Left ventricle myocardium inferior (tissue), 1 donor: ENCODE measurements at places on chromosomes 4 and X.

DNA sequence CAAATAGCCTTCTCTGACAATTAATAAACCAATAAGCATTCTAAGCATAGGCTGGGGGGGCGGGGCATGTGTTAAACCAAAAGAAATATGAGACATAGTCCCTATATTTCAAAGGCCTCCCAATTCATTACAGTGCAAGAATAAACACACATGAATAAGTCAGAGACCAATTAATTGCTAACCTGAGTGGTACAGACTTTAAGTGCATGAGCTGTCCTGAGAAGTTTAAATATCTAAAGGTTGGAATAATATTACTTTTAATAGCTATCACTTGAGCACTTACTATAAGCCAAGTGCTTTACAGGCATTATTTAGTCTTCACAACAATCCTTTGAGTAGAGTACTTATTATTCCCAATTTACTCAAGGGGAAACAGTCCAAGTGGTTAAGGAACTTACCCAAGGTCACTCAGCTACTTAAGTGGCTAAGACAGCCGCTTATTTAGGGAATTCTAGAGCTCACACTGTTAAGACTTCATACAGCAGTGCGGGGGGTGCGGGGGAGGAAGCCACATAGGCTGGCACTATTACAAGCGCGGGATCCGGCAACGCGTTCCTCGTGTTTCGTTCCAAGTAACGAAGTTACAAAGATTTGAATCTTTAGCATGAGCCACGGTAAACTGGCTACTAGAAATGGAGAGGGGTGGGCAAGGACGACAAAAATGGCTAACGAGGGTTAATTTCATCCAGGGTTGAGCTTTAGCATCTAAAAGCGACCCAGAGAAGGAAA lies 1.4 kb downstream of the THOC2 start:
- no peak for DNase-seq

DNA sequence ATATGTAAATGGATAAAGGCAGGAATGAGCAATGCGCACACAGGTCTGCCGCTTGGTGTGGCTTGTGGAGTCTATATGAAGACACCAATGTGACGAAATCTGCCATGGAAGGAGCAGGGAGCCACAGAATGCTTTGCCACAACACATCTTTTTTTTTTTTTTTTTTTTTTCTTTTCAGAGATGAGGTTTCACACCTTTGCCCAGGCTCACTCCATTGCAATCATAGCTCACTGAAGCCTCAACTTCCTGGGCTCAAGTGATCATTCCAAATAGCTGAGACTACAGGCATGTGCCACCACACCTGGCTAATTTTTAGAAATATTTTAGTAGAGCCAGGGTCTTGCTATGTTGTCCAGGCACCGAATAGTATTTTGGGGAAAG lies 17.4 kb upstream of the SLC34A2 start:
- DNase-seq: no peak

GRCh38 chr4:24076811-24077210 lies 187.0 kb upstream of the PPARGC1A start:
- no peak for DNase-seq

- no peak for DNase-seq
Measured at GRCh38 chr4:81635739-81636138, 164.0 kb upstream of the RASGEF1B start.

- no peak for DNase-seq
Measured at GRCh38 chr4:109494563-109494962, 60.9 kb downstream of the SEC24B start.

- DNase-seq: peak; percentile 20
Measured at GRCh38 chr4:76087007-76087769, 12.7 kb downstream of the ART3 start.

GRCh38 chrX:153762626-153763173 lies 1.3 kb upstream of the PLXNB3 start:
- no peak for DNase-seq

DNA sequence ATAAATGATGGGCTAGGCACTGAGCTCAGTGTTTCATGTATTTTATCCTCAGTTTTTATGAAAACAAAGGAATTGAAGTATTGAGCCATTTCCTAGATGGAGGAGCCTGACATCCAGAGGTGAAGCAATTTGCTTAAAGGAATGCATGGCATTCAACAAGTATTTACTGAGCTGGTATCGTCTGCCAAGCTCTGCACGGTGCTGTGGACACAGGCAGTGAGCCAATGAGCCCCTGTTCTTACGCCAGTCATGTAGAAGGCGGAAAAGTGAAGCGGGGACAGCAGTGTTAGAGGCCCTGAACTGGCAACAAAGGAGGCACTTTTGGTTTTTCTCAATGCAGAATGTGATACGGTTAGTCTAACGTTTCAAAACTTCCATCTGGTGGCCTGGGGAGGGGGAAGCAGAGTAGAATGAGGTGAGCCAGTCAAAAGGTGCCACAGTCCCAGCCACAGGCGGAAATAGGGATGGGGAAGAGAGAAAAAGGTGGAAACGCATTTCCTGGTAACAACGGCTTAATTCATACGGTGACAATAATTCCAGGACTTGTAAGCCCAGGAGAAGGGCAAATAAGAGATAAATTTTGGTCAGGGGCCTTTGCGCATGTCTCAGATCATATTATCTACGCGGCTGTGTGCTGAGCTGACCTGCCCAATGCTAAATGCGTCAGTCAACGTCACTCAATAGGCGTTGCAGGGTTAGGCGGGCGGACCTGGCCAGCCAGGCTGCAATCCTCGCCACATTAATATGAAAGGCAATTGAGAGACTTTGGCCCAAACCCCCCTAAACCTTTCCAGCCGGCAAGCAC lies 133.9 kb downstream of the AFAP1 start:
- DNase-seq: peak; percentile 65

DNA sequence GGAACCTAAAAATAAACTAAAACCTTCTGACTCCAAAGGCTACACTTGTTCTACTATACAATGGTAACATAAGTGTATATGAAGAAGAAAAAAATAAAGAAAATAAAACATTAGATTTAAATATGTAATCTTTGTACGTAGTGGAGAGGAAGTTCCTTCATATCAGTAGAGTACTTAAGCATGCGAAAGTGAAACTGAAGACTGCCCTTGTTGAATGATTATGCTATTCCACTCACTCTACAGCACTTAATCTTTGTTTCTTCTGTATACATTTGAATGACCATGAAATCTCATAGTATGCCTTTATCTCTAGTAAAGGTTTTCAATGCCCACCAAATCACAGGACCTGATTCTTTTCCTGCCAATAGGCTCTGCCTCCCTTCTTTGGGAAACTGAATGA lies 78.9 kb downstream of the NDST3 start:
- no peak for DNase-seq

DNA sequence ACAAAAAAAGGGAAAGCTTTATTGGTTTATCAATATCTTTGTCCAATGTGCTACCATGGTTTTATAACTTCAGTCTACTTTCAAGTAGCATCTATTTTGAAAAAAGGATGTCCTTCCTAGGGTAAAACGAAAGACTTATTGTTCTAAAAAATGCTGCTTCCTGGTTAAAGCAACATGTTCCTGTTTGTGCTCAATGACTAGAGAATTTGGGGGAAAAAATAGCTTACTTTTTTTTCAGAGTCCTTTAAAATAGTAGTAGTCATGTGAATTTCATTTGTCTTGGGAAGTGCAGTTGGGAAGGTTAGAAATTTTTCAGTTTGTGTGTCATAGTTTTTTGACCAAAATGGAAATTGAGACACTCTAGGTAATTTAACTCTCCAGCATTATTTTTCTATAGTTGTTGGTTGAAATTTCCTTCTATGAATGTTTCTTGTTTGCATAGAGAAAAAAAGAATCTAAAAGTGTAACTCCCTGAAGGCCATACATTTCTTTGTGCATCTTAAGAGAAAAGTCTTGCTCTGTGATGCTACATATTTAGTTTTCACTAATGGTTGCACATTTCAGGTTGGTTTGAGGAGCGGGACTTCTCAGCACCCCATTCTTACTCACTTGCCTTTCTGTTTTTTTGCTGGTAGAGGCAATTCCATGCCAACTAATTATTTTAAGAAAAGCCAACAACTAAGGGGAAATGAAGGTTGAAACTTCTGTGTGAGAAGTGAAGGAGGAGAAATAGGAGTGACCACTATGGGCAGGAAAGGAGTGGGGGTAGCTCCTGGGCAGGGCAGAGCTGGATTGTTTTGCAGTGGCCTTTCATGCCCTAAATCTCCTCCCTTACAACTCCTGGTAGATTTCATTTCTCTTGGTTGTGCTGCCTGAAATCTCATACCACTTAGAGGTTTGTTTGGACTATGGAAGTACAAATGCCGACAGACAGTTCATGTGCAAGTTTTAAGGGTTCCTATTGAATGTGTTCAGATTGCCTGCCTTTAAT lies 76.4 kb downstream of the RAPGEF2 start:
- DNase-seq: no peak

DNA sequence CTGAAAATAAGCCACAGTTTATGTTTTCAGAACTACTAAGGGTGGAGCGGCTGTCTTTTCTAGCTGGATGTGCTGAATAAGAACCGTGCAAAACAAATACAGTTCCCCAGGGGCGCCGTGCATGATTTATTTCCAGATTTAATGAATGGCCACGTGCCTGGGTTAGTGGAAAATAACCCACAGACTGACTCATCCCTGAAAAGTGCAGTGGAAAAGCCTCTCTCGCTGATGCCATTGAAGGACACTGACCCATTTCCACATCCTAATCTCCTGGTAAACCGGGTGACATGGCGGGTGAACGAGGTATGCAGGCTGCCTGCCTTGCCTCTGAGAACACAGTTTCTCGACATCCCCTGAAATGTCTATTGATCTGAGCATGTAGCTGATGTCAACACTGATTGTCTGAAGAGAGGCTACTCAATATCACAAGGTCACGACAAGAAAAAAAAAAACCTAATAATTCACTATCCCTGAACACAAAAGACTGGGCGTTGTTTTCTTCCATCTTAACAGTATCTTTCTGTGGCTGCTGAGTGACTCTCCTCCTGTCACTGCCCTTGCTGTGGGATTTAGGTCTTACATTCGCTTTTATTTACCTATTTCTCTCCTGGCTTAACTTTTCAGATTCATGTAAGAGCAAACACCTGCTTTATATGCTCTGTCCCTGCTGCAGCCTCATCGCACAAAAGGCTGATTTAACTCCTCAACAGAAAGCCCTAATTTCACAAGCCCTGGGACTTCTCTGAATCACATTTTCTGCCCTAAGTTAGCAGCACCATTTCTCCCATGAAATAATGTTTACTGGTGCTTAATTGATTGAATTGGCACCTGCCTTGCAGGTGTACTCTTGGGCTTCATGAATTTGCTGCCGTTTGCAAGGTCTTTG lies 76.9 kb upstream of the SCOC start:
- peak; percentile 51 for DNase-seq

DNA sequence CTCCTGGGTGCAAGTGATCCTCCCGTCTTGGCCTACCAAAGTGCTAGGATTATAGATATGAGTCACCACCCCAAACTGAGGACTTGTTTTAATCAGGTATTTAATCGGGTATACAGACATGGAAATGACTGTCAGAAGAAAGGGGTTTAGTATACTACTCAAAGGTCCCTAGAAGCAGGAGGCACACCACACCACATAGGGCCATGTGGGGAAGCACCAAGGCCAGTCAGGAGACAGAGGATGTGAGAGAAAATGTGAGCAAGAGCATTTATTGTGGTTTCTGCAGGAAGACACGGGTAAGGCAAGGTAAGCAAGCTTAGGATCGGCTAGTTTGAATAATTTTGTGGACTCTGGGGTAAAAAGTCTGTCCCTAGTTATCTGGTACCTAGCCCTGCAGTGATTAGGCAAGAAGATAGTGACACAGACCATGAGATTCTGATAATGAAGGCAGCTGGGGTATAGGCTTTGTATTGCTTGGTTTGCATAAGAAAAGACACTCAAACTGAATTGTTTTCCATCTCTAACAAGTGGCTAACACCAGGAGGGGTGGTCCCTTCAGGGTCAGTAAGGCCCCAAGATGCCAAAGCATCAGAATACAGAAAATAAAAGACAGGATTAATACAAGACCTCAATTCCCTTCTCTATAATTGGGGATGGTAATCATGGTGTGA lies 408.8 kb upstream of the F9 start:
- no peak for DNase-seq

GRCh38 chrX:85419293-85419692 lies 39.8 kb upstream of the POF1B start:
- DNase-seq: no peak

DNA sequence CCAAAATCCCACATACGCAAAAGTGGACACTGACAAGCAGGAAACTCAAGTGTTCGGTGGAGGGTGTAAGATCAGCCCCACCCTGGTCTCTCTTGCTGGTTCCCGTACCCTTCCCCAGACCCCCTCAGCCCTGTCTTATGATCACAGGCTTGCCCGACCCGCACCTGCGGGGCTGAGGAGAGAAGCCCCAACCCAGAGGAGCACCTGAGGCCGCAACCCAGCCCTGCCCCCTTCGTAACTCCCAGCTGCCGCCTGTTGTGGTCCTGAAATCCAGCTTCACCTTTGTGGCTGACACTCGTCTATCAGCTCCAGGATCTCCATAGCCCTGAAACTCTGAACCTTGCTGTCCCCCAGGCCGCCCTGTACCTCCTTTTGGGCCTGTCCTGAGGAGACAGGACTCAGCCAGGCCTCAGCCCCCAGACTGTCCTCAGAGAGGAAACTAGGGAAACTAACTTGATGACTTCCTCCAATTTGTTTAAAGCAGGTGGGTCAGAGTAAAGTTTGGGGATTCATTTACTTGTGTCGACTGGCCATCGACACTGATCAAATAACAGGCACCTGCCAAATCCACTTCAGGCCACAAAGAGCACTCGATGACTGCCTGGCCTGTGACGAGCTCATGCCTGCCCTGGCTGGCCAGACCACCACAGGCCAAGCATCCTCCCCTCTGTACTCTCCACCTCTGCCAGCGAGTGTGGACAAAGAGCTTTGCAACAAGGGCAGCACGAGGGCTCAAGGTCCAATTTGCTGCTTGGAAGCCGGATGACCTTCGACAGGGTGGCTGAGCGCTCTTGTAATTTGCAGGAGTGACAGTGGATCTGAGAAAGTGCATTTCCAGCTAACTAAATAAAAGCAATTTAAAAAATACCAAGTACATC lies 19.3 kb downstream of the DCTD start:
- DNase-seq: no peak

DNA sequence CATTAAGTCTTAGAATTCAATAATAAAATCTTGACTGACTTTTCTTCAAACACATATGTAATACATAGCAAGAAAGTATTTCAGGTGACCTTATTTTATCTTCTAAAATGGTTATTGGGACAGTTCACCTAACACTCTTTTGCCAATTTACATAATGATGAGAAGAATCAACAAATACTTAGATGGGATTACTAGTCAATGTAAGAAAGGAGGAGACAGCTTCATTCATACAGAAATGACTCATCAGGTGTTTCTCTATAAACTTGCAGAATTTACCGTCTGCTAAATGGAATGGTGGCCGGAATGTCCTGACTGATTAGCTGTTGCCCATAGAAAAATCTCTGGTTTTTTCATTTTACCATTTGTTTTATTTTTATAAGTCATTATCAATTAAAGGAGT lies 115.0 kb upstream of the ETNPPL start:
- no peak for DNase-seq

DNA sequence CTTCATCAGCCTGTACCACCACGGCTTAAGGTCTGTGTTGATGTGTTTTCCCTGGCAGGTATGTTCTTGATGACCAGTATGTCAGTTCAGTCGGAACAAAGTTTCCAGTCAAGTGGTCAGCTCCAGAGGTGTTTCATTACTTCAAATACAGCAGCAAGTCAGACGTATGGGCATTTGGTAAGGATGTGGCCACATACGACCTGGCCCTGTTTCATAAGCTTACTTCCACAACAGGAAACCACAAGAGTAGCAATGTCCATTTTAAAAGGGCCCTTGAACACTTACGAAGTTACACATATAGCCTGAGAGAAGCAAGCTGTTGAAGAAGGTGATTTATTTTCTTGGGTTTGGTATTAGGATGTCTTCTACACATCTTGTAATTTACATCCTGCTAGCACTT lies 46.1 kb downstream of the BMX start:
- no peak for DNase-seq
